C1 segment of cervical spinal cord (tissue), 14 donors: ENCODE measurements at places on chromosomes 3 and 15.
A peak's percentile ranks its signal among the peaks of the same experiment; 100 is the strongest.

DNA sequence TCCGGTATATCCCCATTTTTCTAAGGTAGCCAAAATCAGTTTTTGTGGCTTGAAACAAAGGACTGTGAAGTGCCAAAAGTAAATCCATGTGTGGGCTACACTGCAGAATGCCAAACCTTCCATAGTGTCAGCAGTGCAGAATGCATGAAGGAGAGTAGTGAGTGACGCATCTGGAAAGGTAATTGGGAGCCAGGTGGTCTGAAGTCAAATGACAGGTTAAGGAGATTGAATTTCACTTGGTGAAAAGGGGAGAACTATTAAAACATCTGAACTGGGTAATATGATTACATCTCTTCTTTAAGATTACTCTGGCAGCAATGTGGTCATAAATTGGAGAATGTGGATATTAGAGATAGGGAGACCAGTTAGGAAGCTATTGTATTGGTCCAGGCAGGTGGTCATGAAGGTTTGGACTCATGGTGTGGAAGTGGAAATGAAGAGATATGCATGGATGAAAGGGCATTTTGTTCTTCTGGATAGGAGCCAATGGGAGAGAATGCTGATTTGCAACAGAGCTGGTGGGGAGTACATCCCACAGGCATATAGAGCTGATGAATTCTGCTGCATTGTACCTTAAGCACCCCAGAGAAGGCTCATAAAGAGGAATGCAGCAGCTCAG, 118.2 kb downstream of the ECT2 start:
- no peak for DNase-seq

- no peak for DNase-seq
Observed at GRCh38 chr3:151107177-151107576, 21.7 kb downstream of the MED12L start.

GRCh38 chr3:119222391-119222790, 18.3 kb downstream of the B4GALT4 start:
- DNase-seq = no peak

GRCh38 chr3:138441742-138442141, 7.3 kb downstream of the ESYT3 start:
- DNase-seq = no peak

- DNase-seq = no peak
Observed at GRCh38 chr3:132399054-132399929, 18.0 kb upstream of the DNAJC13 start.

GRCh38 chr3:171173736-171174135, 147.2 kb upstream of the SLC2A2 start:
- peak; percentile 82 for DNase-seq

DNA sequence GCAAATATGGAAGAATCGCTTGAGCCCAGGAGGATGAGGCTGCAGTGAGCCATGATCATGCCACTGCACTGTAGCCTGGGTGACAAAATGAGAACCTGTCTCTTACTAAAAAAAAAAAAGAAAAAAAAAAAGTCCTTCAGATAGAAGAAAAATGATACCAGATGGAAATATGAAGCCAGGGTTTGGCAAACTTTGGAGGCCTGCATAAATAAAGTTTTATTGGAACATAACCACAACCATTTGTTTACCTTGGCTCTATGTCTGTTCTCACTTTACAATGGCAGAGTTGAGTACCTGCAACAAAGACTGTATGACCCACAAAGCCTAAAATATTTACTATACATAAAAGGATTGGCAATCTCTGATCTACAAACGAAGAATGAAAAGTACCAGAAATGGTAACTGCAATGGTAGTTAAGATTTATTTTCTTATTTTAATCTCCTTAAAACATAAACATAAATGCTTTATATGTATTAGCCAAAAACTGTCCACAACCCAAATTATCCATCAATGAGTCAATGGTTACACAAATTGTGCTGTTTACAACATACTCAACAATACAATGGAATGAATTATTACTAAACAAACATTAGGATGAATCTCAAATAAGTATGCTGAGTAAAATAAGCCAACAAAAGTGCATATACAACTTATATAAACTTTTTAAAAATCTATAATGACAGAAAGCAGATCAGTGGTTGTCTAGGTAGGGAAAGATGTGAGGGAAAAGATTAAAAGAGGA, 41.8 kb downstream of the GOLGB1 start:
- DNase-seq = no peak

DNA sequence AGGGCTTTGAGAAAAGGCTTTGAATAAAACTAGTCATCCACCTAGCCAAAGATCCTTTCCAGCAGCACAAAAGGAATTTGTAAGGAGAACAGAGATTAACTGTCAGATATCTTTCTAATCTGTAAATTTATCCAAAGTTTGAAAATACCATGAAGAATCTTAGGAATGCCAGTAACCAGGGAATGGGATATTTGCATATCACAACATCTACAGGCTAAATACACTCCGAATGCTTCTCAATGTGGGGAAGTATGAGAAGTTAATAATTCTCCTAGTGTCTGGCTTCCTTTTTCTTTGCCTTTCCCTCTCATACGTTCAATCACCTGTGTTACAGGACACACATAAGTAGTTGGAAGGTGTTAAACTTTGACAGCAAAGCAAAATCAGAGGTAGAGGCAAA, 7.8 kb downstream of the ANAPC13 start:
- no peak for DNase-seq

DNA sequence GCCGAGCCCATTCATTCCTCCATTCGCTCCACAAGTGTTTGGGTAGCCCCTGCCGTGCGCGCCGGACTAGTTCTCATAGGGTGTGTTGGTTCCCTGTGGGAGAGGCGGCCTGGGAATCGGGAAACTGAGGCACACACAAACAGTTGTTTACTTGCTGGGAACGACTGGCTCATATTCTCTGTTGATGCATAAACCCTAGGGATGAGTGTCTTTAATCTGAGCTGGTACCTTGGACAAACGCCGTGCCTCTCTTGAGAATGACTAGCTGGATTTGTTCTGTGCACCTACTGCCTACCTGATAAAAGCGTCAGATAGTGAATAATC, 737 bp downstream of the DNAJA4 start:
- DNase-seq = no peak

DNA sequence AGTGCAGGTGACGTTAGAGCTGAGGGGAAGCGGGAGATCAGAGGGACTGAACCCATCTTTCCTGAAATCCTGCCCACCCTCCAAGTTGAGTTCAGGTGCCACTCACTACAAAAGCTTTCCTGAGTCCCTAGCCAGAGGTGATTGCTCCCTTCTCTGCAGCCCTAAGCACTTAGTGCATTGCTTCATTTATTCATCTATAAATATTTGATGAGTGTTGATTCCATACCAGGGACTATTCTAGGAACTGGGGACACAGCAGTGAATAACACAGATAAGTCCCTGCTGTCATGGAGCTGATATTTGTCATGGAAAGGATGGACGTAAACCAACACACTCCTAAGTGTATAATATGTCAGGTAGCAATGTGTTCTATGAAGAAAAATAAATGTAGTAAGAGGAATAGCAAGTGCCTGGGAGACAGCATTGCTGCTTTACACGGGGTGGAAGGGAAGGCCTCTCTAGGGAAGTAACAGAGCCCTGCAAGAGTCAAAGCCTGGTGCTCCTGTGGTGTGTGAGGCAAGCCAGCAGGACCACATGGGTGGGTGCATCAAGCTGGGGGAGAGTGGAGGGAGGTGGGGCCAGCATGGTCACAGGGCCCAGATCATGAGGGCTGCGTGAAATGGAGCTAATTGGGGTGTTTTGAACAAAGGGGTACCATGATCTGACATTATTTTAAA, 18.6 kb downstream of the ALPK3 start:
- no peak for DNase-seq

DNA sequence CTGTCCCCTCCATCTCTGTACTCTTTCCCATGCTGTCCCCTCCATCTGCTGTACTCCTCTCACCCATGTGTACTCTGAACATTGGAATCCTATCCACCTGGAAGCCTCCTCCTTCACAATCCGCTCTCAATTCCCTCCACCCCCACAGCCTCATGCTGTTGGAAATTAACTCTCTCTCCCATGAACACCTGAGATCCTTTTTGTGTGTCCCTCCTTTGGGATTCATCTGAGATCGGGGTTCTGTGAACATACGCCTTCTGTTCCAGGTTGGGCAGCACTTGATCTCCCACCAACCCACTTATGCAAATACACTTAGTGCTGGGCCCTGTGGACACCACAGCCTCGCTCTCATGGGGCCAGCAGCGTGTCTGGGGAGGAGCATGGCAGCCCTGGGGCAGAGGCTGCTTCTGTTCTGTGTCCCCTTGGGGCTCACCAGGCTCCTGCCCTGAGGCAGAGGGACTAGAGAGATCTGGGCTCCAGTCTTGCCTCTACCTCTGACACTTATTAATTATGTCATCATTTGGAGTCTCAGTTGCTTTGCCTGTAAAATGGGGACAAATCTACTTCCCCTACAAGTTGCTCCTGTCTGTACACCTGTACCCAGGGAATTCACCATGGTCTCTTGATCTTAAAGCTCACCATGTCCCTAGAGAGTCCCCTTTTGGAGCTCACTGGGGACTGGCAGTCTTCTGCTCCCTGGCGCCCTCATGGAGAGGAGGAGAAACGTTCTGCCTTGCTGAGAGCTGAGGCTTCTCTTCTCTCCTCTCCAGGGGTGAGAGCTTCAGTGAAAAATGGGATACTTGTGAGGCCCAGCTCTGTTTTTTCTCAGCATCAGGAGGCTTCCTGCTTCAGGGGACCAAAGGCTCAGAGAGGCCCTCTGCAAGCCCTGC, 42.7 kb downstream of the ITGA11 start:
- DNase-seq = no peak

DNA sequence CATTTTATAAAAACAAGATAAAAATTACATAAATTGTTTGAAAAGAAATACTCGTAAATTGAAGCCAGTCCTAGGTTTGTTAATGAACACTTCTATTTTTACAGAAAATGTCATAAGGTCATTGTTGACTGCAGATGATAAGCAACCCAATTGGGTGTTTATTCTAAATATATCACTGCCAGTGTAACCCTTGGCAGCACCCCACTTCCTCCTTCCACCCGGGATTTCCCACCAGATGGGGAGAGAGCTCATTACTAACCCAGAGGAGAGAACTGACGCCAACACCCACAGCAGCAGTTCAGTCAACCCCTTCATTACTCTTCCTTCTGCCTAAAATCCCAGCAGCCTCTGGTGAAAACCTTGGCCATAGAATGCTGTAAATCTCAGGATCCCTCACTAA, 307.6 kb downstream of the GAP43 start:
- DNase-seq = no peak

DNA sequence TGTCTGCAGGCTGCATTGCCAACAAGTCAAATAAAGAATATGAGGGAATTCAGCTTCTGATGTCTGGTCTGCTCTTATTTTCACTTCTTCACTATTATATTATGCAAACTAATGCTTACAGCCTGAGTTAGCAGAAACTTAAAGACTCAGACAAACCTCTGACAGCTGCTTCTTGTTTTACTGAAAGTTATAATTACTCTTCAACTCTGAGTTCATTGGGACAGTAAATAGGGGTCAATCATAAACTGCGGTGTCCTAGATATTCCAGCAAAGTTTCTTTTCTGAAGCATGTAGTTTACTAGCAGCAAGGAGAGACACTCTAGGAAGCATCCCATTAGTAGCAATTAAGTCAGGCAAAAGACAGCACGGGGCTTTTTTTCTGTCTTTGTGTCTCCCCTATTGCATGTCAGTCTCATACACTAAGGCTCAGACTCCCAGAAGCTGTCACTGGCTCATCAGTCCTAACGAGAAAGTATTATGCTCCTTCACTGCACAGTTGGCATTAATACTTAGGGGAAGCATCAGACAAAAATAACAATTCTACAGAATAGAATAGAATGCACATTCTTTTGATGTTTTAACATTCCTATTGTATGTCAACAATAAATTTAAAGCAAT, 1060.8 kb downstream of the ROBO1 start:
- DNase-seq = no peak

DNA sequence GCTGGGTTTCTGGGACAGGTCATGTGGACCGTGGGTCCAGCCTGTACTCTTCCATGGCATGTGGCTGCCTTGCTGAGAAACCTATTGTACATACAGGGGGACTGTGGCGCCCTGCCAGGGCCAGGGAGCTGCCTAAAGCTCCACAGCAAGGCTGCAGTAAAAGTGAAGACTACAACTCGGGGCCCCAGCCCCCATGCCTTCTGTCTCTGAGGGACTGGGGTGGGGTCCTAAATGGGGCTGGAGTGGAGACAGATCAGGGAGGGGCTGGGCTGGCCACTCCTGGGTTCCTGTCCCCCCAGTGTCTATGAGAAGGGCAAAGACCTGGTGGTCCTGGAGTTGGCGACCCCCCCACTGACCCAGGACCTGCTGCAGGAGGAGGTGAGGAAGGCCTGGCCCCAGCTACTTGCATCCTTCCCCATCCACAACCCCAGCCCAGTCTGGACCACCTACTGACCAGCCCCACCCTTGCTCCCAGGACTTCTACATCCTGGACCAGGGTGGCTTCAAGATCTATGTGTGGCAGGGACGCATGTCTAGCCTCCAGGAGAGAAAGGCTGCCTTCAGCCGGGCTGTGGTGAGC, 7.3 kb downstream of the VILL start:
- DNase-seq = no peak

GRCh38 chr3:44896440-44896839, 22.0 kb downstream of the TGM4 start:
- DNase-seq = no peak

DNA sequence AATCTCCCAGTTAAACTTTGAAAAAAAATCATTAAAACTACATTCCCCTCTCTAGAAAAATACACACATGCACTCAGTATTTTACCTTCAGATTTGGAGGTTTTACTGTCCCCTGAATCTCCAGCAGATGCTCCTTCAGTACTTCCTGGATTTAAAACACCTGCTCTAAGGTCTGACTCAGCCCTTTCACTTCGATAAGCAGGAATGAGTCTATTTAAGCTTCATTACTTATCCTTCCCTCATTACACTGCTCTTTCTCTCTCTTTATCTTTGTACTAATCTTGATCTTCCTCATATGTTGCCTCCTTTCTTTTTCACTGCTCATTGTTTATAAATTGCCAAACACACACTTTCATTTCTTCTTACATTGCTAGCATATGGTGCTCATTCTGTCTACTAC, 443.9 kb downstream of the DIPK2A start:
- DNase-seq = no peak

GRCh38 chr15:84035399-84035766, 200.2 kb upstream of the GOLGA6L4 start:
- no peak for DNase-seq

DNA sequence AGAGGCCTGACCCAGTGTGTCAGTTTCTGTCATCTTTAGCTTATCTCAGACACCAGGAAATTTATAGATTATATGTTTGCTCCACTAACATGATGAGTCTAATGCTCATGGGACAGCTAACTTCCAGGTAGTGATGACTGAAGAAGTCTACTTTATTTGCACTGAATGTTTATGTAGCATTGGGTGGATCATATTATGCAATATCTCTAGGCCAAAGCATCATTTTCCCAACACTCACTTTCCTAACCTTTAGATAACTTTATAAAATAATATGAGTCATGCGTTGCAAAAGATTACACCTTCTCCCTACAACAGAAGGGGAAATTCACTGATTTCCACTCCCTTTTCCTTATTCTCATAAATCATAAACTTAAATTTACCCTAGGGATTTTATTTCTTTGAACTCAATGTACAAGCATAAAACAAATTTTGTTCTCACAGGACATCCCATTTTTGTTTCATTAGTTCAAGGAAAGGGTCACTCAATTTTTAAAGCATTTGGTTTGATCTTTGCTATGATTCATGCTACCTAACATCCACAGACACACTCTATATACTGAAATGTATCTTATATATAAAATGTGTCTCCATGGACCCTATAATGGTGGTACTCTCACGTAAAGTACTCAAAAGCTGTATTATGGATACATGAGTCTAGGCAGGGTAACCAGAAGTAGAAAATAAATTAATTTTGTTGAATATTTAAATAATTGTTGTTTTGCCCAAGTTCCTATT, 225.2 kb downstream of the WDR72 start:
- DNase-seq = no peak

- DNase-seq = no peak
Observed at GRCh38 chr3:69542089-69542804, 156.4 kb upstream of the FRMD4B start.
